ENCODE measurements at places on chromosomes 11 and 22.

DNA sequence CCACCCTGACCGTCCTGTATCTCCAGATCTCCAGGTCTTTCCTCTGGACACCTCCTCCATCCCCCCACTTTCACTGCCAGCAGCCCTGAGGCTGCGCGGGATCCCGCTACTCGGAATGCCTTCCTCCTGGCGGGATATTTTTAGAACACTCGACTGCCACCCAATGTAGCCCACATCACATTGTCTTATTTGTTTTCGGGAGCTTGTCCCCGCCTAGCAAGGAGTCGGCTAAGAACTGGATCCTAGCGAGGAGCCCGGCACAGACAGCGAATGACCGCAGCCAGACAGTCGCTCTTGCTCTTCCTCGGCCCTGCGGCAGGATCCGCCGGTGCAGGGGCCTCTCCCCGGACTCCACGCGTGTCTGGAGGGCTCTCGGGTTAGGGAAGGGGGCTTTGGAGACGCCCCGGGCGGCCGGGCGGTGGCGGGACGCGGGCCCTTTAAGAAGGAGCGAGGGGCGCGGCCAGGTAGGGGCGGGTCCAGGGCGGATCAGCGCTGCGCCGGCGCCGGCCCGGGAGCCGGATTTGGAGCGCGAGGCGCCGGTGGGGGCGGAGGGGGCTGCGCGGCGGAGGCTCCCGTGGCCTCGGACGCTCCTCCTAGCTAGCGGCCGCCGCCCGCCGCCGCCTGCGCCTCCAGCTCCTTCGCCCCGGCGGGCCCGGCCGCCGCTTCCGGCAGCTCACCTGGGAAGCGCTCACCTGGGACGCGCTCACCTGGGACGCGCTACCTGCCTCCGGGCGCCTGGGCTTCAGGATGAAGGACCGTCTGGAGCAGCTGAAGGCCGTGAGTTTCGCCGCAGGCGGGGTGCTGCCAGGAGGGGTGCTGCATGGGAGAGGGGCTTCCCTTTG lies at the start of gene STX3:
Gene STX3 (plus strand): TSS at position 518 of the 842 bp plus-strand sequence. CDS start 230 bp downstream, at position 748.
- DNase-seq: peak; percentile 37

GRCh38 chr11:12206529-12206928 lies 96.1 kb downstream of the MICAL2 start:
- DNase-seq: no peak

- DNase-seq: no peak
Measured at GRCh38 chr11:93972790-93973189, 48.4 kb upstream of the HEPHL1 start.

DNA sequence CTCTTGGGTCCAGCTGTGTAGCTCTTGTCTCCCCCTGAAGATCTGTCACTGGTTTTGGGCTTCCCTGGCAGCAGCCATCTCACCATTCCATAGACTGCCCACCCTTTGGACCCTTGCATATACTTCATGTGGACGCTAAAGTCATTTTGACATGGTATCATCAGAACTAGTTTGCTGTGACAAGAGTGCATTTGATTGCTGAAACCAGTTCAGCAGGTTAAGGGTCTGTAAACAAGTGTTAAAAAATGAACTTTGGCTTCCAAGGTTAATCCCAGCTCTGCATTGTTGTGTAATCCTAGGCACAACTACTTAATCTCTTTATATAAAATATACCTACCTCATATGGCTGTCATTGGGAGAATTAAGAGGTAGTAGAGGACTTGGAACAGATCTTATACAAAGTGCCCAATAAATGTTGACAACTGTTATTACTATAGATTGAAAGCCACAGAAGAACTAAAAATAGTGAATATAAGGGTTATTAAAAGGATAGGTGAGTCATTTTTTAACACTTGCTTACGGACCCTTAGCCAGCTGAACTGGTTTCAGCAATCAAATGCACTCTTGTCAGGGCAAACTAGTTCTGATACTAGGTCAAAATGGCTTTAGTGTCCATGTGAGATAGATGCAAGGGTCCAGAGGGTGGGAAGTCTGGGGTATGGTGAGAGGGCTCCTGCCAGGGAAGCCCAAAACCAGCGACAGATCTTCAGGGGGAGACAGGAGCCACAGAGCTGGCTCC lies 29.4 kb downstream of the CCDC90B start:
- no peak for DNase-seq

DNA sequence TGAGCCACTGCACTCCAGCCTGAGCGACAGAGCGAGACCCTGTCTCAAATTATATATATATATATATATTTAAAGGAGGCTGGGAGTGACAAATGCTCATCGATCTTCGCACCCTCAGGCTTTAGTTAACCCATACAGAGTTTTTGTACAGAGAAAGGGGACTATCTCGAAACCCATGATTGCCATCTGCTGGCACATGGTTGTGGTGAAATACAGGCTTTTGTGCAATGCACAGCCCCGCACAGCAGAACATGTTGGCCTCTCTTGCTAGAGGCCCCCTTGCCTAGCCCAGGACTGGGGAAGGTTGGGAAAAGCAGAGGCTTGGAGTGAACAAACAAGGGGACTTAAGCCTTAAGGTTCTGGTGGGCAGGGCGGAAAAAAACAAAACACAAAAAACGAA lies 3.6 kb downstream of the MYBPC3 start:
- DNase-seq: no peak

GRCh38 chr22:23403152-23403719 lies 176.9 kb downstream of the IGLL1 start:
- no peak for DNase-seq

DNA sequence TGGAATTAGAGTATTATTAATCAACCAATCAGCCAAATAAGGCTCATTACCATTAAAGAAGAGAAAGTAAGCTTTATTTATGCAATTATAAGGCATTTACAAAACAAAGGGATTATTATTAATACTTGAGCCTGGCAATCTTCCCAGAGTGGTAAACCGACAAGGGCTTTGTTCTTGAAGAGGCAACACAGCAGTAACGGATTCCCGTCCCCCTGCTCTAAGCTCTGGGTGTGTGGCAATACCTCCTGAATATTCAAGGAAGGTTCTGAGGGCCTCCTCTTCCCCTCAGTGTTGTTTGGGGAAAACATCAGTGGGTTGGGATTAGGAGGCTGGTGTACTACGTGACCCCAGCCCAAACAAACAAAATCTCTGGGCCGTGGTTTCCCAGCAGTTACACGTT lies 176.5 kb downstream of the TENM4 start:
- no peak for DNase-seq

- no peak for DNase-seq
Measured at GRCh38 chr11:45538939-45539338, 126.5 kb downstream of the CHST1 start.

GRCh38 chr11:27089746-27090145 lies 49.1 kb downstream of the BBOX1 start:
- DNase-seq: no peak

GRCh38 chr11:126608658-126609057 lies 253.2 kb downstream of the ST3GAL4 start:
- no peak for DNase-seq

DNA sequence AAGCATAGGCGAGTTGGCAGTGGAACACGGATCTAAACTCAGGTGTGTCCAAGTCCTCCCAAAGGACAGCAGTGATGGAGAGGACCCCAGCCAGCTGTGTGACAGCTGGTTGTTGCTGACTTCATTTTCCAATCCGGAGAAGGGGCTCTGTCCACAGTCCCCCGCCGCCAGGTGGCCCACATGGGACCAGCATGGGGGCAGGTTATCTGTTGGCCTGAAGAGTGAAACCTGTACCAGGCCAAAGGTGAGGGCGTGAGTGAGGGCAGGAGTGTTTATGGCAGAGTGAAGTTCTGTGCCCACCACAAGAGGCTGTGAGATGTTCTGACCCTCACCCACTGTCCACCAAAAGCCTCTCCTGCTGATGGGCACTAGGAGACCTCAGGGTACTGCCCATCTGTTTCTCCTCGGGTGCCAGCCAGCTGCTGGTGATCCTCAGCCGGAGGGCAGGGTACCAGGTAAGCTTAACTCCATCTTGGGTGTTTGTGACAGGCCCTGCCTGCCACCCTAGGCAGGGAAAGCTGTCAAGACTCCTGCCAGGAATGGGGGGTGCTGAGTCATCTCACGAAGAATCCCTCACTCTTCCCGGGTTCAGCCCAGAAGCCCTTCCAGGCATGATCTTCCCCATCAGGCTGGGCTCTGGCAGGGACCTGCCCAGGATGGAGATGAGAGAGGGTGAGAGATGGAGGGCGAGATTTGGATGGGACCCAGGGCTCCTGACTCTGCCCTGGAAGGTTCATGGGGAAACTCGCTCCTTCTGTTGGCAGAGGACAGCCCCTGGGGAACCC lies 15.5 kb upstream of the TAB1 start:
- DNase-seq: no peak

GRCh38 chr11:32658639-32659406 lies 75.2 kb downstream of the EIF3M start:
- no peak for DNase-seq

DNA sequence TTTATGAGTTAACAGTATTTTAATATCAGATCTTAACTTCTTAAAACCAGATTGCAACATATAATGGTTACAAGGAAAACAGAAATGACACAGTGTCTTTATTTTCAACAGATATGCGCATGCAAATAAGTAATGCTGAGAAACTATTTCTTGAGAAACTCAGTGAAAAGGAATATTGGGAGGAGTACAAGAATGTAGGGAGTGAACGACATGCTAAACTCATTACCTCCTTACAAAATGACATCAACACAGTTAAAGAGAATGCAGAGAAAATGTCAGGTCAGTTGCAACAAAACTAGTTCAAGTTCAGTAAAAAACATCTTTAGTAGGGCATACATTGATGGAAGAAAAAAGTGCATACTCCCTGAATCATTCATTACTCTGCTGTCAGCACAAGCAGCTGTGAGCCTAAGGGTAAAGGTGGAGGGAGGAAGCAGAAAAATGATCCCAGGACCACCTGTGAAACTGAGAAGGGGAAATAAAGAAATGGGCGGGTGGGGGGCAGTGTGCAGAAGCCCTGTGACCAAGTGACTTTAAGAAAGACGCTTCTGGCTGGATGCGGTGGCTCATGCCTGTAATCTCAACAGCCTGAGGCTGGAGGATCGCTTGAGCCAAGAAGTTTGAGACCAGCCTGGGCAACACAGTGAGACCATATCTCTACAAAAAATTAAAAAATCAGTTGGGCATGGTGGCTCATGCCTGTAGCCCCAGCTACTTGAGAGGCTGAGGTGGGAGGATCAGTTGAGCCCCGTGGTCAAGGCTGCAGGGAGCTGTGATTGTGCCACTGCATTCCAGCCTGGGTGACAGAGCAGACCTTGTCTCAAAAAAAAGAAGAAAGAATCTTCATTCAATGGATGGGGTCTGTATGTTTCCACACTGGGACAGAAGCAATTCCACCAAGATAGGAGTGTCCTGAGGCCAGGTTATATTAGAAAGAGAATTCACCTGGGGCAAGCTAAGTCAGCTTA lies 31.2 kb downstream of the CCDC83 start:
- DNase-seq: no peak

- DNase-seq: no peak
Measured at GRCh38 chr11:132719684-132720083, 812.6 kb downstream of the OPCML start.

DNA sequence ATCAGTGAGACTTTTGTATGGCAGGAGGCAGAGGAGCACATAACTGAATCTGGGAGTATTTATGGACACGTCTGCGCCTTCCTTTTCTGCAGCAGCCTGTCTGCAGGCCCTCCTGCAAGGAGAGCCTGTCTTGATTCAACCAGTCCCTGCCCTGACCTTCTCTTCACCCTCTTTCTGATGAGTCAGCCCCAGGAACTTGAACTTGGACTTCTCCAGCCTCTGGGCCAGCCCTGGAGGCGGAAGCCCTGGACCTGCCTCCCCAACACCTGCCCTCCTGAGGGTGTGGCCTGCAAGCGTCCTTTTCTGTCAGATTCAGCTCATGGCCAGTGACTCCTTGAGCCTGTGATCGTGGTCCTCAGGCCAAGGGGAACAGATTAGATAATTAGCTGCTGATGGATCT lies 20.0 kb downstream of the DAGLA start:
- DNase-seq: no peak

- no peak for DNase-seq
Measured at GRCh38 chr22:23850136-23850611, 7.5 kb upstream of the SLC2A11 start.

GRCh38 chr11:93746101-93746500 lies 4.6 kb downstream of the C11orf54 start:
- DNase-seq: no peak

- DNase-seq: no peak
Measured at GRCh38 chr11:124898711-124899110, 1.0 kb upstream of the ROBO4 start.

DNA sequence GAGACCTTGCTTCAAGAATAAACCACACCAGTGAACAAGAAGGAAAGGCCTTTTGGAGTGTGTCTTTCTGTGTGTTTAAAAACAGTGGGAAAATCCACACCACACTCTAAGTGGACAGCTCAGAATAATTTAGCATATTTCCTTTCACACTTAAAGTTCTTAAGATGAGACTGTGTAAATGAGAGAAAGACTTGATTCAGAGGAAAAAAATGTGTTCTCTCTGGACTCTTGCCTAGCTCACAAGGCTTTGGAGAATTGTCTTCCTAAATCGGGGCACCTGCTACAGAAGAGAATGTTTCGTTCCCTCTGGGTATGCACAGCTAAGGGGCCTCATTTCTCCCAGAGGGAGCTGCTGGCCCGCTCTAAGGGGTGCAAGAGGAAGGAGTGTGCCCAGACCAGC lies 28.4 kb upstream of the CRTAM start:
- no peak for DNase-seq

GRCh38 chr22:34781681-34782080 lies 284.3 kb upstream of the ISX start:
- no peak for DNase-seq

- DNase-seq: no peak
Measured at GRCh38 chr11:41383768-41384167, 75.7 kb downstream of the LRRC4C start.

- no peak for DNase-seq
Measured at GRCh38 chr11:16727806-16728205, 10.6 kb upstream of the C11orf58 start.

- DNase-seq: no peak
Measured at GRCh38 chr11:60899977-60900376, 6.4 kb downstream of the PRPF19 start.

DNA sequence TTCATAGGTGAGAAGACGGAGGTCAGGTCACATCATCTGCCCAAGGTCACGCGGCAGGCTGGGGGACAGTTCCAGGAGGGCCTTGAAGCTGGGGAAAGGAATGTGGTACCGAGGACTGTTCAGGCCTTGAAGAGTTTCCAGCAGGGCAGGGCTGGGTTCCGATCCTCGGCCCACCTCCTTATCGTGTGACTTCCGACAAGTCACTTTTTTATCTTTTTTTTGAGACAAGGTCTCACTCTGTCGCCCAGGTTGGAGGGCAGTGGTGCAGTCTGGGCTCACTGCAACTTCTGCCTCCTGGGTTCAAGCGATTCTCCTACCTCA lies 623 bp downstream of the NDUFS8 start:
- DNase-seq: peak; percentile 23

DNA sequence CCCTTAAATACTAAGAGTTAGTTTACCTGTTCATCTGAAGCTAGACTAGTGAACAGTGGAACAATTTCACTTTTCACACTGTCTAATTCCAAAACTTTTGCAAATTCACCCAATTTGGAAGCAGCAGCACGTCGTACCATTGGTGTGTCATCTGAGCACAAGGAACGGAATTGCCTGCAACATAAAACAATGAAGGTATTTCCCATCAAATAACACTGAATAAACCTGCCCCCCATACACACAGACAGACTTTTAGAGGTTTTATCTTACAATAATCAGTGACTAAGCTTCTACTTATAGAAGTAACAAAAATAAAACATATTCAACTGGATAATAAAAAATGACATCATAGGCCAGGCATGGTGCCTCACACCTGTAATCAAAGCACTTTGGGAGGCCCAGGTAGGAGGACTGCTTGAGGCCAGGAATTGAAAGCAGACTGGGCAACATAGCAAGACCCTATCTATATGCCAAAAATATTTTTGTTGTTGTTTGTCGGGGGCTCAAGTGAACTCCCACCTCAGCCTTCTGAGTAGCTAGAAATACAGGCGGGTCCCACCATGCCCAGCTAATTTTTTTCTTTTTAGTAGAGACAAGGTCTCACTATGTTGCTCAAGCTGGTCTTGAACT lies 6.3 kb downstream of the PPP2R1B start:
- DNase-seq: no peak
